Memory B cell (primary cell): ENCODE measurements at places on chromosomes 5 and 9.
A peak's percentile ranks its signal among the peaks of the same experiment; 100 is the strongest.

DNA sequence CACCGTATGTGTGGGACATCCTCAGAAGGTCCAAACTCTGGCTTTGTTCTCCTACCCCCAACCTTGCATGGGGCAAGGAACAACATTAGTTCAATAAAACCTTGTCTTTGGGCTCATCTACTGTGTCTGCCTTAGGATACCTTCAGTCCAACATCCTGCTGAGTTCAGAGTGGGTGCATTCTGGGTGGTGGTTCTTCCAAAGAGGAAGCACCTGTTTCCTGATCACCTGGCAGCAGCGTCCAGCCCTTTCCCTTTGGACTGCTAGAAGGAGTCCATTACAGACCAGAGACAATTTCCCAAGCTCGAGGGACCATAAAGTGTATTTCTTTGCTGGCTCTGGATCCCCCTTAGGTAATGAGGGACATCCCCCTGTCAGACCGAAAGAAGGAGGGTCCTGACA lies 154.1 kb downstream of the SEMA6A start:
- DNase-seq = no peak

- no peak for DNase-seq
These were observed 59.2 kb upstream of the TRAF1 start for GRCh38 chr9:120985819-120986222.

DNA sequence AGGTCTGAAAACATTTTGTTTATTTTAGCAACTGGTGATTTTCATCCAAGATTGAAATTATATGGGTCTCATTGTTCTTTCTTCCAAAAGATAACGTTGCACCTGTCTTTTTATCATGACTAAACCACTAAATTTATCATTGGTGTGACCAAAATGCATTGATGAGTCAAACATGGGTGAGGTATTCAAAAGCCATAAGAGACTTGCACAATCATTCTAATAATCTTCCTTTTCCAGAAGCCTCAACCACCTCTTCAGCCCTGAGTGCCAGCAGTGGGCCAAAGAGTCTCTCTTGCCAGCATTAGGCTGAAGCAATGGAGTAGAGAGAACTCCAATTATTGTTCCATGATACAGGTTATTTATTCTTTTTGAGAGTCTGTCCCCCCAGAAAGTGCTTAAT lies 198.9 kb downstream of the LURAP1L start:
- no peak for DNase-seq

DNA sequence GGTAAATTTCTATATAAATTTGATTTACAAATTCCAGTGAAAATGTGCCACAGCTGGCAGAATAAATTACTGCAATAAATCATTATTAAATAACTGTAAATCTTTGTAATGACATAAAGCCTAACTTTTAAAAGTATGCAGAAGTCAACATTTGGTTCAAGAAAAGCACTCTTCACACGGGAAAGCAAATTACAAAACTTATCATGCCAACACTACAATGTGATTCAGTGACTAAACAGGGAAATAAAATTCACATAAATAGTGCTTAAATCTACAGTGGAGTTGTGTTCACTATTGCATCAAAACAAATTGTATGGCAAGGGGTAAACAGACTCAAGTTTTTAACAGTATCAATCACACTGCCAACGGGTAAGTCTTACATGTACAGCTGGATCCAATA lies 117.2 kb downstream of the BNC2 start:
- no peak for DNase-seq

- no peak for DNase-seq
These were observed 12.3 kb upstream of the OBP2A start for GRCh38 chr9:135533674-135534073.

DNA sequence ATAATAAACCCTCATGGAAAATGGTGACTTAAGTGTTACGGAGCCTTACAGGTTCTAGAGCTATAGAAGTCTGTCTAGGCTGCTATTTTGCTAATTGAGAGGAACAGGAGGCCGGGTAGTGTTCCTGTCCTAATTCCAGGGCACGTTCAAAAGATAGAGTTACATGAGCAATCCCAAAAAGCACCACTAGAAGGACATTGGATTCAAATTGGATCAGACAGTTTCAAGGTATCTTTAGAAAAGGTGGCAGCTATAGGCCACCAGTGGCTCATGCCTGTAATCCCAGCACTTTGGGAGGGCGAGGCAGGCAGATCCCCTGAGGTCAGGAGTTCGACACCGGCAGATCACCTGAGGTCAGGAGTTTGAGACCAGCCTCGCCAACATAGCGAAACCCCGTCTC lies 458.8 kb downstream of the TMEM232 start:
- DNase-seq = no peak

DNA sequence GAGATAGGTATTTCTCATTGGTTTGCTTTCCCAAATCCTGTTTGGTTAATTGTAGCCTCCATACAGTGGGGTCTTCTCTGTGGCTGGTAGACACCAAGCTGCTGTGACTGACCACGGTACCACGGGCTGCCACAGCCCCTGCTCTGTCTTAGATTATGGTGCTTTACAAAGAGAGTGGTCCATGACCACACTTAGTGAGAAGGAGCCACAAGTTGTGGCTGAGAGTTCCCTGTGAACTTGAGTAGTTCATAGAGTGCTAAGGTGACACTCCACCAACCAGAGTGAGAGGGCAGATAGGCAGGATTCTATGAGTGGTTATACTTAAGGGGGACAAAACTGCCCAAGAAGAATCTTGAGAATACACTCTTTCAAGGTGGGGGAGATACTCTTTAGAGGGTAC lies 25.8 kb upstream of the ZBTB34 start:
- DNase-seq = no peak

- no peak for DNase-seq
These were observed 375.1 kb downstream of the EBF1 start for GRCh38 chr5:158724521-158725188.

GRCh38 chr9:110984890-110985437 lies 53.3 kb downstream of the LPAR1 start:
- DNase-seq = no peak

- no peak for DNase-seq
These were observed 206.7 kb downstream of the FAM114A2 start for GRCh38 chr5:153831973-153832372.

- no peak for DNase-seq
These were observed 136.9 kb upstream of the ANKH start for GRCh38 chr5:15008476-15008875.

DNA sequence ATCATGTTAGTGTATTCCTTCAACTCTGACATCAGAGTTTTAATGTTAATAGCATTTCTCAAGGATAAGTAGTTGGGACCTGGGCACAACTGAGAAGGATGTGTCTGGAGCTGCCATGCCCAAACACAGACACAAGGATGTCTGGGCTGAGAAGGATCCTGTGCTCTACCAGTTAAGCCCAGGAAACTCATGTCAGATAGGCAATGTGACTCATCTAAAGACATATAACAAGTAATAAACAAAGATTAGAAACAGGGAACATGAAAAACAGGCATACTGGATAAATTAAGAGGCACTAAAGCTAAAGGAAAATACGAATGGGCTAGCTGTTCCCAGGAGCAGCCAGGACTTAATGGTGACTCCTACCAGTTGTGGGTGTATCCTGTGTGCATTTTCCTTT lies 9.1 kb upstream of the EGFLAM start:
- no peak for DNase-seq

- no peak for DNase-seq
These were observed 145.9 kb downstream of the DROSHA start for GRCh38 chr5:31385774-31386537.

- no peak for DNase-seq
These were observed 338.8 kb downstream of the ARL15 start for GRCh38 chr5:53971551-53971950.

GRCh38 chr9:108673386-108673785 lies 182.4 kb downstream of the ACTL7B start:
- no peak for DNase-seq

DNA sequence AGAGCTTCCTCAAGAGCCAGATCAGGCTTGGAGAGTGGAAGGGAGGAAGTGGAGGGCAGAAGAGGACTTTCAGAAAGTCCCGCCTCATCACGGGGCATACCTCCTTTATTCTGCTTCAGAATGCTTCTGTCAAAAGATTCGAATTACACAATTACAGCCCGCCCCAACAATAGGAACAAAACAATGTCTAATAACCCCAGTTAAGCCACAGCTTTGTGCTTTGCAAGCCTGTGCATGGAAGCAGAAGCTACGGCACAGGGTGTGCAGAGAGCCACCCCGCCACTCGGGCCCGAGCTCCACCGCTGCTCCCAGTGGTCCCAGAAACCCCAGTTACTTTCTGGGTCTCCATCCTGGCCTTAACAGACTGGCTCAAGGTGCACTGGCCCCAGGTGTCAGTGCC lies 23.5 kb downstream of the HNRNPH1 start:
- DNase-seq = no peak

GRCh38 chr5:150758203-150758530 lies 650 bp downstream of the DCTN4 start:
- no peak for DNase-seq

DNA sequence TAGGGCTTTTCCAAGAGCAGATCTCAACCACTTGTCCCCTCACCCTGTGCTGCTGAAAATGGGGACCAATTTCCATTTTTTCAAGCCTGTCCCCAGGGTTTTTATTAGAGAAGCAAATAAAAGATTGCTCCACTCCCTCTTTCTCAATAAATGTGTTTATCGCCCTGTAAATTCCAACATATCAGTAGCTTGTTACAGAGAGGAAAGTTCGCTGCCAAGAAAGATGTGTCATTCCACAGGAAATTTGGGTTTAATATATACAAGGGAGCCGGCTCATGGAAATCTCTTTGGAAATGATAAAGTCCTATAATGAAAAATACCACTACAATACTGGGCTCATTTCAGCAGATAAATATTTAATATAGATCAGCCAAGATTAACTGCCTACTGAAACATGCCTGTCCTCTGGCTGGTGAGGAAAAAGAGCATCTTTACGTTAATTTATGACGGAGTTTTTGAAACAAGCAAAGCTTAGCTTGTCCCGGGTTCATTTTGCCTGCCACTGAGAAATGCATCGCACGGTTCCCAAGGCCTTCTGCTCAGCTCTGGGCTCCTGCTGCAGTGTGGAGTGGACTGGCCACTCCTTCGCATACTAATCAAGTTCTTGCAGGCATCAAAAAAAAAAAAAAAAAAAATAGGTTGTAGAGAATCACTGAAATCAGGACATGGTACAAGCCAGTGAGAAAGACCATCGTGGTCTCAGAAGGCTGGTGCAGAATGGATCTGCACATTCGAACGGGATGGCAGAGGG lies 84.5 kb downstream of the BRINP1 start:
- no peak for DNase-seq

GRCh38 chr9:138119202-138120027 lies 241.8 kb downstream of the CACNA1B start:
- no peak for DNase-seq

GRCh38 chr9:92941861-92942260 lies 5.5 kb upstream of the FGD3 start:
- no peak for DNase-seq

- DNase-seq = no peak
These were observed 1889.4 kb upstream of the CDH9 start for GRCh38 chr5:28927559-28928326.

- DNase-seq = no peak
These were observed 47.1 kb downstream of the ZNF622 start for GRCh38 chr5:16418471-16418922.

- no peak for DNase-seq
These were observed 571.1 kb upstream of the ZNF608 start for GRCh38 chr5:125317536-125317995.

- DNase-seq = peak; percentile 47
These were observed 38.9 kb downstream of the LYRM7 start for GRCh38 chr5:131209506-131210150.

DNA sequence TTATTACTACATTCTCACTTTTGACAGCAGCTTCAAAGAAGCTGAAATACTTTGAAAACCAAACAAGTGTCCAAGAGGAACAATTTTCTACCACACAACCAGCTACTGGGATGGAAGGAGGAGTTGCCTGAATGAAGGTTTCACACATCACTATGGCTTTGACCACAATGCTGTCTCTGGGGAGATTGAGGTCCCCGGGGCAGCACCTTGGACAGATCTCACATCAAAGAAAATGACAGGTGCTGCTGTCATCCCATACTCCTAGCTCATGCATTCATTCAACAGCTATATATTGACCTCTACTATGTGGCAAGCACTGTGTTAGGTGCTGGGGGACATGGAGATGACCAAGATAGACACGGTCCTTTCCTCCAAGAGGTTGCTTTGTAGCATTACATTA lies 233.2 kb upstream of the RASEF start:
- DNase-seq = no peak

DNA sequence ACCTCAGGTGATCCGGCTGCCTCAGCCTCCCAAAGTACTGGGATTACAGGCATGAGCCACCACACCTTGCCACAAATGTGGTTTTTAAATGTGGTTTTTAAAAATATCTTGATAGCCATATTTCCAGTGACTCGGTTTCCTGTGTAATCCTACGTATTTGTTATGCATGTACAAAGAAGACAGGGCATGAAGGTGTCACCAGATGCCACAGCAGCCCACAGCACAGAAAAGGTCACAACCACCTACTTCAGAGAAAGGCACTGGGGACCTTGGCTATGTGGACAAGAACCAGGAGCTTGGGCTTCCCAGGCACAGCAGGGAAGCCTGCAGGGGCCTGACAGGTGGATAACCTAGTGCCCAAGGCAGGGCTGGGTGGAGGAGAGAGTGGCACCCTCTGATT lies 38.0 kb downstream of the C9orf50 start:
- DNase-seq = no peak

GRCh38 chr5:167332309-167332708 lies 959.1 kb upstream of the WWC1 start:
- no peak for DNase-seq

DNA sequence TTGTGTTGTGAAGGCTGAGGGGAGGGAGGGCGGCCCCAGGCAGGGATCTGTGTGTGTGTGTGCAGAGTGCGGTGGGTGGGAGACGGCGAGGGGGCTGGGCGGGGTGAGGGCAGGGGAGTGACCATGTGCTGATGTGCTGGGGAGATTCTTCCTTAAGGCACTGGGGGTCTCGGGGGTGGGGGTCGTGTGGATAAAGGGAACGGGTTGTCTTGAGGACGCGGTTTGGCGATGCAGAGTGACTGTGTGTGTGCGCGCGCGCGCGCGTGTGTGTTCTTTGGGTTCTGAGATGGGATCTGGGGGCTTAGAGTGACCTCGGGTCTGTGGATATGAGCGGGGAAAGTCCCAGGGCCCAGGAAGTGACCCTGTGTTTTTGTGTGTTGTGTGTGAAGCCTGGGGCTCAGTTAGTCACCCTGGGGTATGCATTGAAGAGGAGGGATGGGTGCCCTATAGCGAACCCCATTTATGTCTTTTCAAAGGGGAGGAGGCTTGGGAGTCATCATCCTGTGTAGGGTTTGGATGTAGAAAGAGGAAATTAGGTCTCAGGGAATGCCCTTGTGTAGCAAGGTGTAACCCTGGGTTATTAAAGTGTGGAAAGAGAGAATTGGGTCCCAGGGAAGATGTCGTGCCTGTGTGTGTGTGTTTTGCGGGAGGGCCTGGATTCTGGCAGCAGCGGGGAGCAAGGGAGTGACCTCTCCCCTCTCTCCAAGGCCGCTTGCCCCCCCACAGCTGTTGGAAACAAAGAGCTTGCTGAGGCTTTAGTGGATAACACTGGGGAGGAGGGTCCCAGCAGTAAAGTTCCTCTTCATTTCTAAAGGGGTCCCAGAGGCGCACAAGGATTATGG lies 1.4 kb downstream of the TMEFF1 start:
- DNase-seq = peak; percentile 12

- DNase-seq = no peak
These were observed 103.3 kb downstream of the CWC27 start for GRCh38 chr5:64872044-64872443.
